ENCODE measurements at places on chromosomes 3 and 15.

DNA sequence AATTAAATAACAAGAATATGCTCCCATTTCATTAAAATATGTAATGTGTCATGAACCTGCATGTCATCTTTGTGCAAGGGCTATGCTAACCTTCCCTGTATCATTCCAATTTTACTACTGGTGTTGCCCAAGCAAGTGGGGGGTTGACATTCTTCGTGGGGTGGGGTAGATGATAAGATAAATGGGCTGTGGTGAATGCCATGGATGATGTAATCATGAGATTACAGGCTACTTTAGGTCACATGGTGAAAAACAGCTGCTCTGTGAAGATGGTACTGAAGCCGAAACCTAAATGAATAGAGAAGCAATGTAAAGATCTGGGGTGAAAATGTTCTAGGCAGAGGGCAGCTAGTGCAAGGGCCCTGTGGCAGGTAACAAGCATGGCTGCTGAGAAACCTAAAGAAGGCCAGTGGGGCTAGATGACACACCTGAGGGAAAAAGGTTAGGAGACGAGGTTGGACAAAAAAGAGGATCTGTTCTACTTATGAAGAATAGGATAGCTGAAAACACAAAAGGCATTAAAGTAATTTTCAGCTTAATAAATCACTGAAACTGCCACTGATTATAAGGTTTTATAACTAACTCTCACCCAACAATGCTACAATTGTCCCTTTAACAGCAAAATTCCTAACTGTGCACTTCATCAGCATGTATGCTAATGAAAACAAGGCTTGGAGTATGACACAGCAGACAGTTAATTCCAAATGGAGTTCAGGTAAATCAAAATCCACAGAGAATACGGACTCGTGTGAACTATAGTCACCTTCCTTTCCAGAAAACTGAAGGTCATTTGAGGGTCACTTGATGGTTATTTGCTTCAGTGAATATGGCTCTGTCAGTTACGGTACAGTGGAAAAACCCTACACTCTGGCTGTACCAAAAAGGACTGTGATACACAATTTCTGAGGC lies 35.0 kb downstream of the MTMR10 start:
- no peak for DNase-seq

GRCh38 chr15:48617619-48618018 lies 27.9 kb downstream of the FBN1 start:
- DNase-seq = no peak

- no peak for DNase-seq
Measured at GRCh38 chr15:78637776-78638435, 3.1 kb downstream of the CHRNB4 start.

- no peak for DNase-seq
Measured at GRCh38 chr15:58491499-58492202, 59.9 kb downstream of the LIPC start.

- no peak for DNase-seq
Measured at GRCh38 chr3:64977308-64978100, 289.7 kb upstream of the ADAMTS9 start.

GRCh38 chr15:96209285-96209735 lies 121.2 kb upstream of the NR2F2 start:
- DNase-seq = no peak

DNA sequence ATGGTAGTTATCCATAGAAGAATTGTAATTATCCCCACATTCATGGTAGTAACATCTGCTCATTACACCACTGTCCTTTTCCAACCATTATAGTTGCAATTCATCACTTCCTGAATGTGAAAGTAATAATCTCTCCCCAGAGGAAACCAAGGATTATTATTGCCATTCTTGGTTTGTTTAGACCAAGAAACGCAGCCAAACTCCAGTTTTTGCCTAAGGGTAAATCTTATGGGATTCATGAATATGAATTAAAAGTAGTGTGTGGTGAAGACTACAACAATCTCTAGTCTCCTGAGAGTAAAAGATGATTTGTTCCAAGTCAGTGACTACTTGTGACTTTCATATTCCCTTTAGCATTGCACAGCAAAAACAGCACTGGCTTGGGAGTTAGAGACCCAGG lies 45.7 kb upstream of the ABI3BP start:
- DNase-seq = no peak

GRCh38 chr3:59326246-59327024 lies 276.6 kb upstream of the CFAP20DC start:
- no peak for DNase-seq

- DNase-seq = no peak
Measured at GRCh38 chr3:10357095-10357494, 36.2 kb upstream of the SEC13 start.

GRCh38 chr15:81115054-81115939 lies 18.8 kb upstream of the CFAP161 start:
- no peak for DNase-seq

DNA sequence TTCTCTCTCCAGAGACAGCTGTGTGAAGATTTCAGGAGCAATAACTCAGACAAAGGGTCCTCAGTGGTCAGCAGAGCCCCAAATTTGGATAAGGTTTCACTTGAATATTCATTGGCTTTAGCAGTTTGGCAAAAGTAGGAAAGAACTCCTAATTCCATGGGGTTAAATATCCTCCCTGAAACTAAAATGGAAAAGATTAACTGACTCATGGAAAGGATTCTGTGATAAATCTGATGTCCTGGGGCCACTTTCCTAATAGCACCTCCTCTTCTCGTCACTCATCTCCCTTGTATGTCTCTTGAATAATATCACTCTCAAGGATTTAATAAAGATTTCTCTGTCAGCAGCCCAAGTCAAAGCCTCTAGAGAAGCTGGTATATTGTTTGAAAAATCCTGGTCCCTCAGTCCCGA lies 33.3 kb upstream of the TBC1D23 start:
- no peak for DNase-seq

- DNase-seq = peak; percentile 89
Measured at GRCh38 chr3:42043099-42043813, 47.9 kb upstream of the TRAK1 start.

- no peak for DNase-seq
Measured at GRCh38 chr3:149120051-149120972, 9.1 kb upstream of the HPS3 start.

DNA sequence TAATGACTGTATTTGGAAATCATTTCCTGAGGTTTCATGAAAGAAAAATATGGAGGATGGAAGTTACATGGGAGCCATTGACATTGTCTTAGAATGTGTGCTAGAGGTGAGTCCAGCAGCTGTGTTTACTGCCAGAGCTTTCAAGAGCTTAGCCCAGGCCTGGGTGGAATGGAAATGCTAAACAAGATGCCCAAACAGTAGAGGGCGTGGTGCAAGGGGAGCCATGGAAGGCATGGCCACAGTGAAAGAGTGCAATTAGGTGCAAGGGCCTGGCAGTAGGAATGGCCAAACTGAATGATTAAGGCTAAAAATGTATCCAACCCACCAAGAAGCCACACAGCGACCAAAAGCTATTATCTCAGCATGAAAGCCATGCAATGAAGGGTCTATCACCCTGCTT lies 257.7 kb upstream of the NR2F2 start:
- no peak for DNase-seq

GRCh38 chr3:73621388-73621787 lies 3.4 kb downstream of the PDZRN3 start:
- no peak for DNase-seq

DNA sequence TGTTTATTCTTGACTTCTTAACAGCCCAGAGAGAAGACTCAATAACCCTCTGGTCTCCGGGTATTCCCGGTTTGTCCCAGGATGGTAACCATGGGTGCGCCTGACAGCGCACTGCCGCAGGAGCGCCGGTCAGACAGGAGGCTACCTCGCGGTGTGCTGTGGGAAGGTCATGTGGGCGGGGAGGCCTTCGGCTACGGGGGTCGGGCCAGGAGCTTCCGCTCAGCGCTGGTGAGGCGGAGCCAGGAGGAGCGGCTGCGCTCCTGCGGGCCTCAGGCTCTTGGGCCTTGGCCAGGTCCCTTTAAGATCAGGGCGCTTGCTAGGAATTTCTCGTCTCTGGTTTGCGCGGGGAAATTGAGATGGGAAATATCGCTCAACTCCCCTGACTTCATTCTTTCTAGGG lies 182.3 kb upstream of the NDN start:
- peak; percentile 75 for DNase-seq

GRCh38 chr3:128906031-128906803 lies 26.8 kb downstream of the ACAD9 start:
- DNase-seq = no peak

DNA sequence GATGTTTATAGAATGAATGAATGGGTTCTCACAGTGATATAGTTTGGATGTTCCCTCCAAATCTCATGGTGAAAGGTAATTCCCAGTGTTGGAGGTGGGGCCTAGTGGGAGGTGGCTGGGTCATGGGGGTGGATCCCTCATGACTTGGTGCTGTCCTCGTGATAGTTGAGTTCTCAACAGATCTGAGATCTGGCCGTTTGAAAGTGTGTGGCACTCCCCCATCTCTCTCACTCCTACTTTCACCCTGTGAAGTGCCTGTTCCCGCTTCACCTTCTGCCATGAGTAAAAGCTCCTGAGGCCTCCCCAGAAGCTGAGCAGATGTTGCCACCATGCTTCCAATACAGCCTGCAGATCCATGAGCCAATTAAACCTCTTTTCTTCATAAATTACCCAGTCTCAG lies 170.8 kb upstream of the LINGO1 start:
- DNase-seq = no peak

DNA sequence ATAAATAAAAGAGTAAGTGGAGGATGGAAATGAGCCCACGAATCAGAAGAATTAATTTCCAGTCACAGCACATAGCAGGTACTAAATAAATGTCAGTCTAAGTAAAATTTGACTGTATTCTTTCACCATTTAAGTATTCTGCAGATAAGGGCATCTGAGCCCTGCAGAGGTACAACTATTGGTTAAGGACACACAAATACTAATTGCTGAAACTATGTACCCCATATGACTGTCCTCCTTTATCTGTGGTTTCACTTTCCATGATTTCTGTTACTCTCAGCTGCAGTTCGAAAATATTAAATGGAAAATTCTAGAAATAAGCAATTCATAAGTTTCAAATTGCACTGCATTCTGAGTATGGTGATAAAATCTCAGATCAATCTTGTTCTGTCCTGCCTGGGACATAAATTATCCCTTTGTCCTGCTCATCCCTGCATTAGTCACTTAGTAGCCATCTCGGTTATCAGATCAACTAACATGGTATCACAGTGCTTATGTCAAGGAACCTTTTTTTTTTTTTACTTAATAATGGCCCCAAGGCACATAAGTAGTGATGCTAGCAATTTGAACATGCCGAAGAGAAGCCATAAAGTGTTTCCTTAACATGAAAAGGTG lies 95.1 kb downstream of the LSAMP start:
- DNase-seq = no peak

DNA sequence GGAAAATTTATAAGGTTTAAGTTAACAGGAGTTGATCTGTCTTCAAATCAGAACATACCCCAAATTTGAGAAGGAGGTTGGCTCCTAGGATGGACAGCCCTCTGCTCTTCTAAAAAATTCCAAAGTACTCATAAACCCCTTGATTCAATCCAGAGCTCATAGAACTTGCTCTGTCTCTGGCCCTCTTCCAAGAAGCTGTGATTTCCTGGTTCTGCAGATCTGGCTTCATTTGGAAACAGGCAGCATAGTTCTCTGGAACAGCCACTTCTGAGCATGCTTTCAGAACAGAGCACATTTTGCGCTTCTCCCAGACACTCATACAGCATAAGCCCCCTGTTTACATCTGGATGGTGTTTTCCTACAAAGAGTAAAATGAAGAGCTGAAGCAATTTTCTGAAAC lies 96.7 kb downstream of the KBTBD8 start:
- DNase-seq = no peak

DNA sequence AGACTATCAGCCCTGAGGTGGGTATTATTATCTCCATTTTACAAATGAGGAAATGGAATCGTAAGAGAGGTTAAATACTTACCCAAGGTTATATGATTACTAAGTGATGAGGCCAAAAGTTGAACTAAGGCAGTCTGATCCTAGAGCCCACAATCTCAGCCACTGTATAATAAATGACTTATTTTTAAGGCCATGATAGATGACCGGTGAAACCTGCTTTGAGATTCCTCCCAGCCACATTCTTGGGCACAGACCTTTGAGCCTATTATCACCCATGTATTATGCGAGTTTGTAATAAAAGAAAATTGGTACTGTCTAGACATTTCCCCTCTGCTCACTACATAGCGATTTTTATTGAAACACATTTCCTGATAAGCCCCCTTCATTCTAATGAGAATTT lies 37.4 kb downstream of the POLQ start:
- no peak for DNase-seq

GRCh38 chr15:57455929-57456328 lies 79.6 kb downstream of the CGNL1 start:
- no peak for DNase-seq

DNA sequence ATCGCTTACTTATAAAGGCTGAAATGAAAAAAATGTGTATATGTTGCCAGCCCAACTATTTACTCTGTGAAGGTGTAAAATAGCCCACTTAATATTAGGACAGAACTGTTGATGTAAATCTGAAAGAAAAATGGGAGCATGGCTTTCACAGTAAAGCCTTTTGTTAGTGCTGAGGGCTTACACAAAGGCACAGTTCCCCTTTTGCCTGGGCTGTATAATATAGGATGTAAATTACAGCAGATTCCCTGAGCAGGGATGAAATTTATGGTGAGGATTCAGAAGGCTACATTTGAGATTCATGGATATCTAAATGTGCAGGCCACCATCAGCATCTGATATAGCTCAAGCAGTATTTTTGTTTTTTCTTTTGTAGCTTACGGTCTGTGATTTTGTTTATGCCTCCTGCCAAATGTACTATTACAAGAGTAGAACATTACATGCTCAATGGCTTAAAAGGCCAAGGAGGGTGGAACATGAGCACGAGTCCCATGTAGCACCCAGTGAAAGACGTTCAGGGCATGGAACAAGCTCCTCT lies 109.1 kb upstream of the ATP10A start:
- DNase-seq = no peak

GRCh38 chr3:141544697-141545096 lies 57.9 kb downstream of the RASA2 start:
- no peak for DNase-seq

DNA sequence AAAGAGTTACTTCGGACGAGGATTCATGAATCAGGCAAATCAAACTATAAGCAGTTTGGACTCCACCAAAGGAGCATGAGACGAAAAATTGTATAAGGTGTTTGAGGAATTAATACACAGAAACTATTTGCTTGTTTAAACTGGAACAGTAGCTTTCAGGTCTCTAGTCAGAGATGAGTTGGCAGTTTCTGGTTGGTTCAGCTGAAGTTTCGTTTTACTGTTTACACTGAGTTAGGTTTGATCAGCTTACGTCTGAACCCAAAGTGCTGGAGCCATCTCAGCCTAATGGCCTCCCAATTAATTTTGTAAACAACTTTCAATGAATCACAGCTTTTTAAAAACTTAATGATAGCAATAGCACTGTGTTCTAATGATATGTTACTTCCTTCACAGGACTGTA lies 703.7 kb downstream of the NLGN1 start:
- DNase-seq = no peak

DNA sequence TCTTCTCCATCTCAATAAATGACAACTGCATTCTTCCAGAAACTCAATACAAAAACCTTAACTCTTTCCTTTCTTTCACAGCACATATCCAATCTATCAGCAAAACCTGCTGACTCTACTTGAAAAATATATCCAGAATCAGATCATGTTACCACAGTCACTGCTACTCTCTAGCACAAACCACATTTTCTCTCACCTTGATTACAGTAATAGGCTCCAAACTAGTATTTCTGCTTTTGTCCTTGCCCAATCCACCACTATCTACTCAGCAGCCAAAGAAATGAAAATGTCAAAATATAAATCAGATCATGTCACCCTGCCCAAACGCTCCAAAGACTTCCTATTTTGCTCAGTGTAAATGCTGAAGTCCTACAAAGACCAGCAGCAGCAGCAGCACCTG lies 15.2 kb downstream of the TMCC1 start:
- no peak for DNase-seq

Measured in ecto neural progenitor cell (in vitro differentiated cells).